ENCODE measurements at places on chromosomes 2 and 18. TPM values are rescaled to one million over a fixed set of nuclear protein-coding genes. Genes with fewer than 3 reads are reported as not detected.

DNA sequence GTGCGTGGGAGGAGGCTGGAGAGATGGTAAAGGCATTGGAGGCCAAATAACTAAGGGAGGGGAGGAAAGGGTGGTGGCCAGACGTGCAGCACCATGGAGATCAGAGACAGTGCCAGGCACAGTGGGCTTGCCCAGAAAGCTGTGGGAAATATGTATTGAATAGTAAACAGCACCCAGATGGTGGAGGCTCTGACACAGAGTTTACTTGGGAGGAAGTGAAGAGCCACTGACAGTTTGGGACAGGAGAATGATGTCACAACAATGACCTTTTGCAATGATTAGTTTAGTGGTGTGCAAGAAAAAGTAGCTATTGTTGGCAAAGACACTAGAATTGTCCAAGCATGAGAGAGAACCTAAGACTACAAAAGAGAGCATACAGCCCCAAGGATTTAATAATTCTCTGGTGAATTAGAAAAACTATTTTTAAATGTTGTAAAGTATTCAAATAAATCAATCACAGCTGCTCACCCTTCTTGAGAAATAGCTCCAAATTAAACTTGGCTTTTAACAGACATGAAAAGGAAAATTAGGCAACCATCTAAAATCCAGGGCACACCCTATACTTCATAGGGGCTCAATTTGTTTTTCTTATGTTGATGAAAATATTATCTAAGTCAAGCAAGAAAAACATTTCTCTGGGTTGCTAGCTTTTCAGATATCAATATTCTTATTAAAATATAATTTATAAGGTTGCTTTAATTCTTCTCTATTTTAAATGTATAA lies 458.7 kb upstream of the HNRNPA3 start:
- no peak for DNase-seq

SERPINB10 gene
- not detected for polyA plus RNA-seq

GRCh38 chr2:27664154-27664574 lies 475 bp downstream of the SLC4A1AP start:
- DNase-seq, result no peak

- DNase-seq, result no peak
These were observed 26.9 kb downstream of the CENPO start for GRCh38 chr2:24820175-24820513.

- DNase-seq, result no peak
These were observed 29.6 kb upstream of the ORC2 start for GRCh38 chr2:200993097-200993496.

GRCh38 chr2:85952196-85952734 lies 63.5 kb upstream of the ST3GAL5 start:
- no peak for DNase-seq

PKDCC gene
- polyA plus RNA-seq, result 28.1 TPM

GRCh38 chr2:98771264-98771663 lies 40.3 kb upstream of the MGAT4A start:
- no peak for DNase-seq

EIF5B gene
- 36.9 TPM for polyA plus RNA-seq

DNA sequence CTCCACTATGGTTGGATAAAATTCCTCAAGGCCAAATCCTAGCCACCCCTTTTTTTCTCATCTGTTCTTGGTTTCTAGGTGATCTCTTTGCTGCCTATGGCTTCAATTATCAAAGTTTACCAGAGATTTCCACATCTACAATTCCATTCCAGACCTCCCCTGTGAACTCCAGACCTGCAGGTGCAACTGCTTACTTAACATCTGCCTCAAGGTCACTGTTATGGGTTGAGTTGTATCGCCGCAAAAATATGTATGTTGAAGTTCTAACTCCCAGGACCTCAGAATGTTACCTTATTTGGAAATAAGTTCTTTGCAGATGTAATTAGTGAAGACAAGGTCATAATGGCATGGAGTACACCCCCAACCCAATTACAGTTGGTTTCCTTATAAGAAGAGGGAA lies 60.4 kb upstream of the SOS1 start:
- no peak for DNase-seq

SLC14A1 gene
- 15.3 TPM for polyA plus RNA-seq

DNA sequence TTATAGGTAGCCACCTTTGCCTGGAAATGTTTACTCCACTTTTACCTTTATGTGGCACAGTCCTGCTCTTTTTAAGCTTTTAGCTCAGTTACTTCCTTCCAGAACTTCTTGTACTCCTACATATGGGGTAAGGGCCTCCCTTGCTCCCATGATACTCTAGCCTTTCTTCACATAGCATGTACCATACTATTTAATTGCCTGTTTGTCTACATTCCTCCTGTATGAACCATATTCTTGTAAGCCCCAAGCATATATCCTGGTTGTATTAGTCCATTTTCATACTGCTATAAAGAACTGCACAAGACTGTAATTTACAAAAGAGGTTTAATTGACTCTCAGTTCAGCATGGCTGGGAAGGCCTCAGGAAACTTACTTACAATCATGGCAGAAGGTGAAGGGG lies 90.6 kb upstream of the VWC2L start:
- DNase-seq, result no peak

- no peak for DNase-seq
These were observed 14.9 kb downstream of the DPP4 start for GRCh38 chr2:162058973-162059668.

ANKRD62 gene
- not detected for polyA plus RNA-seq

SLC11A1 gene
- 1.2 TPM for polyA plus RNA-seq

FHL2 gene
- polyA plus RNA-seq, result 23.4 TPM

Measured in kidney (tissue), 22 donors.